ENCODE measurements at places on chromosomes 3 and 15.

- peak; percentile 30 for DNase-seq
These were observed 37.6 kb downstream of the NCEH1 start for GRCh38 chr3:172673210-172673679.

GRCh38 chr3:155944081-155944480 is 73.6 kb downstream of the GMPS start:
- DNase-seq = no peak

DNA sequence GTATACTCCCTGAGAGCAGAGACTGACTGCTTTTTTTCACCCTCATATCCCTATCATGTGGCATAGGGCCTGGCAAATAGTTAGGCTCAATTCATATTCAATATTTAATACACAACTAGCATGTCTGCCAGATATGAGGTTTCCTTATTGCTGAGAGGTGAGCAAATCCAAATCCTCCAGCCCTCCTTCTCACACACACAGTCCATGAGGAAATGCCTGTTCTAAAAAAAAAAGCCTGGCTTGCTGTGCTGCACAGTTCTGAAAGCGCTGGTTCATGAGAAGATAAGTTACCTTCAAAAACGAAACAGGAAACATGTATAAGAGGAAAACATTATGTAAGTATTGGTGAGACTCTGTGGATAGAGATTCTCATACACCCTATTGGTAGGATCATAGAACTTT is 15.5 kb upstream of the ACAP2 start:
- no peak for DNase-seq

DNA sequence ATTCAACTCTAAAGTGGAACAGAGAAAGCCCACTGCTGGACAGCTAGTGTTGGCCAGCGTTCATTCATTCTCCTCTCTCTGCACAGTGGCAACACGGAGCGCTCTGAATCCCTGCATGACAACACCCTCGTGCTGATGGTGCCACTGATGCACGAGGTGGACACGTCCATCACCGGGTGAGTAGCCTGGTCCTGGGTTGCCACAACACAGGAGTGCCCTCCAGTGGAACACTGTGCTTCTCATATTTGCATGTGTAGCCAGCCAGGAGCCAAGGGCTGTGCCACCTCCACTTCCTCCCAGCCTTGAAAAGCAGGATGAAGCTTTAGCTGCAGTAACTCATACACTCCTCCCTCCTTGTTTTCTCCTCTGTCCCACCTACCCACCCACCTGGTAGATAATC is 120.0 kb upstream of the CTDSPL start:
- DNase-seq = no peak

DNA sequence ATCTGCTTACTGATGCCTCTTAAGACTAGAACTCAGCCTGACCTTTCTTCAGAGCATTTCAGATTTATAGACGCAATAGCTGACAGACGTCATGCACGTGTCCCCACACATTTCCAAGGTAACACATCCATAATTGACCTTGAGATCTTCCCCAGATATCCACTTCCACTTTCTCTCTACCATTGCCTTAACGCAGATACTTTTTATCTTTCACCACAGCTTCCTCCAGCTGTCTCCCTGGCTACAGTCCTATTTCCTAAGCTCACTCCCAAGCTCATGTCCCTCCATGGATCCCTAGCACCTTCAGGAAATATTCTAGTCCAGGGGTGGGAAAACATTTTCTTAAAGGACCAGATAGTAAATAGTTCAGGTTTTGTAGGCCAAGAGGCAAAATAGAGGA is 173.0 kb upstream of the MITF start:
- DNase-seq = no peak

DNA sequence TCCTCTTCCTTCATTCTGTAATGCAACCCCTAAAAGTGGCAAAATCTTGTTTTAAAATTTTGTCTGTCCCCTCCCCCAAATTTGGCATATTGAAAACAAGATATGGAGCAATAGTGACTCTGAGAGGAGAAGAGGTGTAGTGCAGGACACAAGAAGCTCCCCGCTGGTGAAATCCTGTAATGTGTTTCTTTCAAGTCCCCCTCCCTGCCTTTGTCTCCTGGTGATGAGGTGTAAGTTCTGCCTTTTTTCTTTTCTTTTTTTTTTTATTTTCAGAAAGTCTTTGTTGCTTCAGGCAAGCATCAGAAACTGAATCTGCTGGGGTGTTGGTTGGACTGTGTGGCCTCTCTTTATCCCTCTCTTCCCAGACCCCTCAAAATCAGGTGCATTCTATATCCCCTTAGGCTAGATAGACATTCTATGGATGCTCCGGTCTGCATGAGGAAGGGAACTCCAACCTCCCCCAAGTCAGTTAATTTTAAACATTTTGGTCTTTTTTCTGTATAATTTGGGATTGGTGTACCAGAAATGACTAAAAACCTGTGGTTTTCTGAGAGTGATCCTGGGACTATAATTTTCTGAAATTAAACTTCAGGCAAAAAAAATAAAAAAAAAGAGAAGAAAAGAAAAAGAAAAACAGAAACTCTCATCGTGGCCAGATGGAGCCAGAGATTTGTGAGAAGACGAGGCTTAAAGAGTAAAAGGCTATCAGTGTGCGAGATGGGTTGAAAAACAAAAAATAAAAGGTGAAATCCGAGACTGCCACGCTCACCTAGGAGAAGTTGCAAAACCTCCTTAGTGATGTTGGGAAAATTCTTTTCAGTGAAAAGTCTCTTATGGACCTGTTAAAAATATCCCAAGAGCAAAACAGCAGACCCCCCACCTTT is 21.4 kb downstream of the ACKR2 start:
- DNase-seq = no peak

GRCh38 chr15:26260517-26261133 is 397.5 kb upstream of the ATP10A start:
- no peak for DNase-seq

GRCh38 chr15:86444527-86444926 is 364.9 kb downstream of the AGBL1 start:
- no peak for DNase-seq

GRCh38 chr3:11706604-11707003 is 62.9 kb upstream of the VGLL4 start:
- DNase-seq = no peak

DNA sequence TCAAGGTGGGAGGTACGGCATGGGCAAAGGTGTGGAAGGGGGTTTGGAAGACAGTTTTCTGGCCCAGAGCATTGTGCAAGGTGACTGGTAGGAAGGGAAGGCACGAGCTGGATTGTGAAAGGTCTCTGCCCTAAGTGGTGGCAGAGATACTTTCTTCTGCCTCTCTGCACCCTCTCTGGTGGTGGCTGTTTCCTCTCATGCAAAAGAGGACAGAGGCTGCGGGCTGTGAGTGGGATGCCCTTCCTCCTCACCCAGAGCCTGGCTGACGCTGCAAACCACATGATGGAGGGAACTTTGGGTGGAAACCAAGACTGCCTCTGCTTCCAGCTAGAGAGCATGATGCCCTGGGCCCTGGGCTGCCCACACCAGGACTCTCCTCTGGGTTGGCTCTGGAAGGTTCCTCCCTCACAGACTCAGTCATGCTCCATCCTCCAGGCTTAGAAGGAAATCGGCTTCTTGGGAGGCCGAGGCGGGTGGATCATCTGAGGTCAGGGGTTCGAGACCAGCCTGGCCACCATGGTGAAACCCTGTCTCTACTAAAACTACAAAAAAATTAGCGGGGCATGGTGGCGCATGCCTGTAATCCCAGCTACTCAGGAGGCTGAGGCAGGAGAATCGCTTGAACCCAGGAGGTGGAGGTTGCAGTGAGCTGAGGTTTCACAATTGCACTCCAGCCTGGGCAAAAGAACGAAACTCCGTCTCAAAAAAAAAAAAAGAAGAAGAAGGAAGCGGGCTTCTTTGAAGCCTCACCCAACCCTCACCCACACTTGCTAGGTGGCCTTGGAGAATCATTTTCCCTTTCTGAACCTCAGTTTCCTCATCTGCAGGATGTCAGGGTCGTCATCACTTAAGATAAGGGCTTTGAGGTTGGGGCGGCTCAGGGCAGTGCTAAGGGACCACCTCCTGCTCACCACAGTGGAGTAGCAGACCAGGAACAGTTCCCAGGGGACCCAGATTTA is 8.3 kb downstream of the PSTPIP1 start:
- DNase-seq = peak; percentile 44

- DNase-seq = no peak
These were observed 45.2 kb upstream of the LMCD1 start for GRCh38 chr3:8456412-8456811.

- no peak for DNase-seq
These were observed 810.2 kb upstream of the ALCAM start for GRCh38 chr3:104556372-104557078.
